Activated CD4-positive, alpha-beta T cell treated with anti-CD3 and anti-CD28 coated beads, Interleukin-2, amount 50 U/mL, for 48 hours (primary cell): ENCODE measurements at places on chromosomes 7 and 10.

- DNase-seq: no peak
Observed at GRCh38 chr7:86733783-86734182, 90.1 kb downstream of the GRM3 start.

DNA sequence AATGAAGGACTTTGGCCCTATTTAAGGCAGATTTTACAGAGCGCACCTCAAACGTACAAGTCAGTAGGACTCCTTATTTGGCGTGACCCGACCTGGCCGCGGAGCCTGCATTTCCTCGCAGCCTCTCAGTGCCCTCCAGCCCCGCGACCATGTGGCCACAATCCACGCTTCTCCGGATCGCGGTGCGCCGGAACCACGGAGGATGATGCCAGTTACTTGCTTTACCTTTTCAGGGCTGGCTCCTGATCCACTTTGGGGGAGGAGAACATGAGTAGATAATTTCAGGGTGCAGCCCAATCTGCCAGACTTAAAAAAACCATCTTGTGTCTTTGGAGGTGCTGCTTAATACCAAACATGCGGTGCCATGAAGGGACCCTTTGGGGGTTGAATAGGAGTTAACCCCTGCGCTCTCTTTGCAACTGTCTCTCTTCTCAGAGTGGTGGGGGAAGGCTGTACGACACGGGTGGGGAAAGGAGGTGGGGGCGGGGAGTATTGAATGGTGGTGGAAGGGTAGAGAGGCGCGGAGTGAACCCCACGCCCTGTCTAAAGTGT lies 1.5 kb downstream of the FRAT1 start:
- DNase-seq: peak; percentile 15

GRCh38 chr7:26157520-26158105 lies 5.6 kb downstream of the NFE2L3 start:
- DNase-seq: no peak

GRCh38 chr7:25565002-25565401 lies 336.7 kb upstream of the NPVF start:
- DNase-seq: no peak

DNA sequence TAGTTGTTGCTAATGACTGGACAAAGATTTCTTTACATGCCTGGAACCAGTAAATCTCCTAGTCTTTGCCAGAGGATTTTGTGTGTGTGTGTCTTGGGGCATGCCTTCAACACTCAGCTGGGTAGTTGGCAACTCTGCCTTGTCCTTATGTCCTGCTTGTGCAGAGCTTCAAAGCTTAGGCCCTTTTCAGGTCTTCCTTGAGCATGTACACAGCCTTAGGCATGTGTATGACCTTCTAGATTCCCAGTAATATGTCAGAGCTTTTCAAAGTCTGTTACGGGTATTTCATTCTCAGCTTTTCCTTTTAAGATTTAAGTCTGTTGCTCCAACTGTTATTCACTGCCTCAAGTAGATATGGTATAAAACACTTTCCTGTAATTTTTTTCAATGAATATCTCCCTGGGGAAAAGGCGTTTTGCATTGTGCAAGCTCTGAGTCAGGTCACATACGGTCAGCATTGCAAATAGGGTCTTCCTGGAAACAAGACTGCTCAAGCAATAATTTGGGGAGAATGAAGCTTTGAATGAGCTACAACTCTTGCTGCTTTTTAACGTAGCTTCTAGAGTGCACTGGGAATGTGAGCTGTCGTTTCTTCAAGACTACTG lies 25.5 kb downstream of the SHOC2 start:
- no peak for DNase-seq

DNA sequence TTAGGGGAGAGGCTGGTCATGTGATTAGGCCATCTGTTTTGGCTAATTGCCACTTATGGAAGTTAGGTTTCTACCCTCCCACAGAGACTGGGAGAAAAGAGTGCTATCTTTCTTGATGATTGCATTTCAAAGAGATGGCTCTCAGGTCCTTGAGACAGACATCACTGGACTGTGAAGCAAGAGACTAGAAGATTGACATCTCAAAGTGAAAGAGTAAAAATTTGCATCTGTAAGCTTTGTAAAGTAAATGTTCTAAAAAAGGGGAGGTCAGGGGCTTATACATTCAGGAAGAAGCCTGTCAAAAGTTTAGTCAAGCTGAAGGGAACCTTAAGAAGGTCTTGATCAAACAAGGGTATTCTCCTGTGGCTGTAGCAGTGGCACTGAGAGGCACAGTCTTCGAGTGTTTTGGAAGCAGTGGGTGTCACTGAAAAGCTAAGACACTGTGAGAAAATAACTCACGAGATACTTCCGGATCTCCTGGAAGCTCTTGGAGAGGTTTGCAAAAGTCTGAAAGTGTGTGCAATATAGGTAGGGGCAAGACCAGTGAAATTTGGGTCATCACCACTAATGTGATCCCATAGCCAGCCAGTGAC lies 342.1 kb downstream of the PHF14 start:
- no peak for DNase-seq

DNA sequence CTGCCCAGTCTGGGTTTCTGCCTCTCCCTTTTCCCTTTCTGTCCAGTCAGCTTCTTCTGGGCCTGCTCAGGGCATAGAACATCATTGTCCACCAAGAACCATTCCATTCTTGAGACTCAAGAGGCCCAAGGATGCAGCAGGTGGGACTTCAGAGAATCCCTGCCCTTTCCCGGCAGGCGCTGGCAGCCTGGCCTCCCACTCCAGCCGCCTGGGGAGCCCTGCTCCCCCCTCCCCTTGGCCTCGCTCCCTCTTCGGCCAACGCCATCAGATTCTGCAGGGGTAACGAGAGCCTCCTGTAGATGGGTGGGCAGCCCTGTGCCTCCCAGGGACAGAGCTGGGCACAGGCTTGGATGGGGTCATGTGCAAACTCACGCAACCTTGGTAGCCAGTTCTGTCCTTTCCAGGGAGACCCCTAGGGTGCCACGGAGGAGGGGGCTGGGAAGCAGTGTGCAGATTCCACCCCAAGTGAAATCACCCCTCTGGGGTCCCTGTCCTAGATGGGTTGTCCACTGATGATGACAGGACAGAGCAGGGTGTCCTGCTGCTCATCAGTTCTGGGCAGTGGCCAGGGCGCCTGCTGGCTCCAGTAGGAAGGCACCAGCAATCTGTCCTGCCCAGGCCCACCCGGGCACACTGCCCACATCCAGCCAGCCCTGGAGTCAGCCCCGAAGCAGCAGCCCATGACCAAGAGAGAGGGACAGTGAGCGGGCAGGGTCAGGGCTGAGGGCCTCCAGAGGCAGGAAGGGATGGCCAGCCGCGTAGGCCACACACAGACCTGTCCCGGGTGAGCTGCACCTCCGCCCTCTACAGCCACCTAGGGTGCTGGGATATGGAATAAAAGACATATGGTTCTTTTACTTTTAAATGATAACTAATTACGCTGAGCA lies 47.7 kb downstream of the RASGEF1A start:
- no peak for DNase-seq

DNA sequence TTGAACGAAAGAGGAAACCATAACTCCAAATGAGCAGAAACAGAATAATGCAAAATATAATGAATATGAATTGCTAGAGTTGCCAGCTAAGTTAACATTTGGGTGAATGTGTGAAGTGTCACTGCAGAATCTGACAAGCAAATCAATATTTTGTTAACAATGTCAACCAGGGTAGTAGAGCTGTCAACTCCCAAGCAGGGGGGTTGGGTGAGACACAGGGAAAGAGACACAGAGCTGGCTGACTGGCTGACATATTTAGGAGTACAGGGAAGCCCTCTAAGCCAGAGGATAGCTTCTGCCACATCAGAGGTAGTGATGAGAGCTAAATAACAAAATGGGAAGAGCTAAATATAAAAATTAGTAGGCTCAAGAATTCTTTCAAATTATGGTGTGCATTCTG lies 393.1 kb upstream of the KCND2 start:
- DNase-seq: no peak

DNA sequence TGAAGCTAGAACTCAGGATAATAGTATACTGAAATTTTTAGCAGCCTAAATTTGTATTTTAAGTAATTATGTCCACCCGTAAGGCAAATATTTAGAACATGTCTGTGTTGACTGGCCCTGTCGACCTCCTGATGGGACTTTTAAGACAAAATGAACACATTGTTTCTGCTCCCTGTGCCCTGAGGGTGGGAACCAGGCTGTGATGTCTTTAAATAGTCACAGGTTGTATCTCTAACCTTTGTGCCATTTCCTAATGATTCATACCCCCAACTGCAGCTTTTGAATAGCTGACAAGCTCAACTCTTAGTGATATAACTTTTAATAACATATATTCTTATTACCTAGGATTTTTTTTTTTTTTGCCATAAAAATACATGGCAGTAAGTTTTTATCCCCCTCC lies 494.9 kb upstream of the AKR1E2 start:
- DNase-seq: no peak
